Frontal cortex (tissue), 4 donors: ENCODE measurements at places on chromosomes 3 and 15. TPM values are rescaled to one million over a fixed set of nuclear protein-coding genes. Genes with fewer than 3 reads are reported as not detected.

SPATA12 gene
- not detected for total RNA-seq

RBMS3 gene
- 11.4 TPM for total RNA-seq

MORC1 gene
- total RNA-seq: under 0.01 TPM

DUOXA2 gene
- total RNA-seq: not detected

ZBBX gene
- total RNA-seq: 4.9 TPM

GOLGA8S gene
- total RNA-seq: not detected

MGA gene
- total RNA-seq: 81.9 TPM

SLC28A2 gene
- not detected for total RNA-seq

FAM107A gene
- 15.5 TPM for total RNA-seq

RTP1 gene
- total RNA-seq: 0.41 TPM

SYNPR gene
- 119 TPM for total RNA-seq

PRTG gene
- total RNA-seq: 2.4 TPM

FBXW12 gene
- total RNA-seq: 1.6 TPM

CLEC3B gene
- total RNA-seq: 24.1 TPM

EXD1 gene
- total RNA-seq: 1.2 TPM

DCLK3 gene
- 7.7 TPM for total RNA-seq

IQCF5 gene
- not detected for total RNA-seq

SLC51A gene
- total RNA-seq: not detected

C3orf80 gene
- total RNA-seq: 7.7 TPM

CCDC191 gene
- 4.1 TPM for total RNA-seq

ELL3 gene
- total RNA-seq: 1.2 TPM

ITPKA gene
- 1.6 TPM for total RNA-seq

SLC26A6 gene
- 4.1 TPM for total RNA-seq

SSUH2 gene
- total RNA-seq: 0.41 TPM

DNAH1 gene
- total RNA-seq: 1.2 TPM
